Esophagus mucosa (tissue), 1 donor: ENCODE measurements at places on chromosomes 4 and X.

- ATAC-seq = no peak
Observed at GRCh38 chrX:72262077-72262476, 15.0 kb downstream of the RPS4X start.

GRCh38 chr4:24203926-24204325, 314.1 kb upstream of the PPARGC1A start:
- ATAC-seq = no peak

- ATAC-seq = no peak
Observed at GRCh38 chr4:182918791-182919302, 1.7 kb upstream of the DCTD start.

GRCh38 chrX:154490021-154490413, 412 bp downstream of the SLC10A3 start:
- ATAC-seq = peak; percentile 14

- peak; percentile 60 for ATAC-seq
Observed at GRCh38 chr4:80081566-80081965, 8.5 kb upstream of the ANTXR2 start.

DNA sequence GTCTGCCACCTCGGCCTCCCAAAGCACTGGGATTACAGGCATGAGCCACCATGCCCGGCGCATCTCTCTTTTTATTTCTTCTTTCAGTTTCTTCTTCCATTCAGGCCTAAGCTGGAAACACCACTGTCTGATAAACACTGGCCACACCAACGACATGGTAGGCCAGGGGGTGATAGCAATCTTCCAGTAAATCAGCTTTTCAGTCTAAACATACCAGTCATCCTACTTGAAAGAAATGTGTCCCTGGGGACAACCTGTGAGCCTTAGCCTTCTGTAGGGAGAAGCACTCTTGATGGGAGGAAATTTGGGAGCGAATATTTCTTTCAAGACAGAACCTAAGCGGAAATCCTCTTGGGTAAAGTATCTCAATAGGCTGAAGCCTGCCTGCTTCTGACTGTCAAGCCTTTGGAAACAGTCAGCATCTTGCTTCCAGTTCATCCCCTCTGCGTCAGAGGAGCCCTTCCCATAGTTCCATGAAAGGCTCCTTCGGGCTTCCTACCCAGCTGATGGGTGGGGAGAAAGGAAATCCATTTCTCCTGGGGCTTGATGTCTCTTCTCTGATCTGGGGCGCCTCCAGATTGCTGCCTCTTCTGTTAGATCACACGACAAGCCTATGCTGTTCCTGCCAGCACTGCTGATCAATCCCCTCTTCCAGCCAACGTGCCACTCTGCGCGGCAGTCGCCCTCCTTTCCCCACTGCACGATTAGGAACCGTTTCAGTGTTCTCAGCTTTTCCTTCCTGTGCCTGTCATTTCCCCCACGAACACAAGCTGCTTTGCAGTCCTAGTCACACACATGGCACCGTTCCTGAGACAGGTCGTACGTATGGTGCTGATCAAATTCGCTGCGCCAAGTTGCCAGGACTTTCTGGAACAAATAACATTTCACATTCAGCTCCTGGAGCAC, 49.5 kb upstream of the CBR4 start:
- ATAC-seq = no peak

DNA sequence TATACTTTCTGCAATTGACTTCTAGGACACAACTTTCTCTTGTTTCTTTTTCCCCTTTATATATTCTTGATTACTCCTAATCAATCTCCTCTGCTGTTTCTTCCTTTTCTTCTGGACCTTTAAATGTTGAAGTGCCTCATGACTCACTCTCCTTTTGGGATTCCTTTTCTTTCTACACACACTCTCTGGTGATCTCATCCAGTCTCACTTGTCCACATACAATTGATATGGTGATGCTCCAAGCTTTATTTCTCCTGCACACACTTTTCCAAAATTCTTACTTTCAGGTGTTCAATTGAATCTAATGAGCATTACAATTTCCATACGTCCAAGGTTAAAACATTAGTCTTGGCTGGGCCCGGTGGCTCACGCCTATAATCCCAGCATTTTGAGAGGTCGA, 794.8 kb upstream of the EPHA5 start:
- ATAC-seq = no peak
